H1 (cell line): ENCODE measurements at places on chromosomes 2 and 18. TPM values are rescaled to one million over a fixed set of nuclear protein-coding genes. Genes with fewer than 3 reads are reported as not detected.

The ITSN2 gene
- 9.3 and 9.4 TPM in 2 replicates for polyA plus RNA-seq

The TMEM169 gene
- 0.41 and 0.75 TPM in 2 replicates for polyA plus RNA-seq

The ATP8B1 gene
- 1.1 TPM in 2 replicates for polyA plus RNA-seq

The PLGLB2 gene
- polyA plus RNA-seq = 0.14 TPM in 1 of 2 replicates, not detected in the other

The DPYSL5 gene
- polyA plus RNA-seq = 11.9 and 14.1 TPM in 2 replicates

The DES gene
- polyA plus RNA-seq = 3.8 and 4.3 TPM in 2 replicates

The PDE6D gene
- 44.0 and 63.9 TPM in 2 replicates for polyA plus RNA-seq

The ABCG5 gene
- polyA plus RNA-seq = not detected in 2 replicates

The KYNU gene
- polyA plus RNA-seq = 0.06 and 0.09 TPM in 2 replicates

The DPP10 gene
- polyA plus RNA-seq = 2.0 and 3.3 TPM in 2 replicates

The REG3G gene
- not detected in 2 replicates for polyA plus RNA-seq

The ARHGAP28 gene
- polyA plus RNA-seq = 2.0 and 2.9 TPM in 2 replicates

The ACKR3 gene
- polyA plus RNA-seq = 22.3 and 24.4 TPM in 2 replicates

The ACAA2 gene
- 42.1 and 63.4 TPM in 2 replicates for polyA plus RNA-seq

The SLC25A12 gene
- polyA plus RNA-seq = 5.3 and 7.7 TPM in 2 replicates

The CD207 gene
- not detected in 2 replicates for polyA plus RNA-seq

The MC5R gene
- polyA plus RNA-seq = 1.1 and 1.4 TPM in 2 replicates
